ENCODE measurements at places on chromosomes 2 and 18. TPM values are rescaled to one million over a fixed set of nuclear protein-coding genes. Genes with fewer than 3 reads are reported as not detected.

MC2R gene
- total RNA-seq = not detected

FBLN7 gene
- 14.6 TPM for total RNA-seq

CD28 gene
- 3.8 TPM for total RNA-seq

TDRD15 gene
- total RNA-seq = 0.05 TPM

TXNDC2 gene
- 0.29 TPM for total RNA-seq

CABYR gene
- 7.6 TPM for total RNA-seq

GRCh38 chr2:108575132-108575966 is 41.1 kb downstream of the LIMS1 start:
- DNase-seq = no peak

DNA sequence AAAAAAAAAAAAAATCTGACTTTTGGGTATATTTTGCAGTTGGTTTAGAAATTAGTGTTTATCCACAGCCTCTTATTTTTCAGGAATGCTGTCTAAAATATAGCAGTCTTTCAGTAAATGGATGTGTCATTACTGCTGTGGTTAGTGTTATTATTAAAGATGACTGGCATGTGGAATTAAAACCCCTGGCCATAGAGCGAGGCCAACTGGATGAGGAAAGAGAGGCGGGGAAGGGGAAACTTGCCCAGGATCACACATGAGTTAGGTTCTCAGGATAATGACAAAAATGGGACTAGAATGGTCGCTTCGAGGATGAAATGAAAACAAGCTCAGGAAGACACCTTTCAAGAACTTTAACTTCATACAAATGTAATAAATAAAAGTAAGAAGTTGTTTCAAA is 57.4 kb upstream of the APCDD1 start:
- no peak for DNase-seq

GRCh38 chr2:191638079-191638801 is 39.7 kb upstream of the NABP1 start:
- DNase-seq = no peak

GRCh38 chr2:53103679-53104078 is 663.9 kb upstream of the CHAC2 start:
- DNase-seq = no peak

DNA sequence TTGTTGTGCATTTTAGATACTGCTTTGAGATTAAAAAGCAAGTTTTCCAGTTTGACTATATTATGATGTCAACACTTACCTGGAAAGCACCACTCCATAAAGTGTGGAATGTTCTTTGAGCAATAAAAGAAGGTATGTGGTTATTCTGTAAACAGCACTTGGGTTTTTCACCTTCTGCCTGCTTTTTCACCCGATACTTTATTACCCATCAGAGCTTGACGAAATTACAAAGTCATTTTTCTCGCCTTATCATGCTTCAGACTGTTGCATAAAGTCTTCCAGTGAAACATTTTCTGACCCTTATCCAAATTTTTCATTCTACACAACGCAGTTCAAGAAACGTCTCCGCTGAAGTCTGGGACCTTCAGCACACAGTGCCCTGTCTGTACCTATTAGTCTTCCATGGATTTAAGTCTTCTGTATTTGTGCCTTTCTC is 25.2 kb downstream of the CAB39 start:
- no peak for DNase-seq

GRCh38 chr18:76518123-76518859 is 23.2 kb upstream of the ZNF516 start:
- no peak for DNase-seq

GRCh38 chr2:161324876-161325275 is 16.7 kb downstream of the PSMD14 start:
- DNase-seq = no peak

Measured in posterior vena cava (tissue), 2 donors.